ENCODE measurements at places on chromosomes 6 and 20.

DNA sequence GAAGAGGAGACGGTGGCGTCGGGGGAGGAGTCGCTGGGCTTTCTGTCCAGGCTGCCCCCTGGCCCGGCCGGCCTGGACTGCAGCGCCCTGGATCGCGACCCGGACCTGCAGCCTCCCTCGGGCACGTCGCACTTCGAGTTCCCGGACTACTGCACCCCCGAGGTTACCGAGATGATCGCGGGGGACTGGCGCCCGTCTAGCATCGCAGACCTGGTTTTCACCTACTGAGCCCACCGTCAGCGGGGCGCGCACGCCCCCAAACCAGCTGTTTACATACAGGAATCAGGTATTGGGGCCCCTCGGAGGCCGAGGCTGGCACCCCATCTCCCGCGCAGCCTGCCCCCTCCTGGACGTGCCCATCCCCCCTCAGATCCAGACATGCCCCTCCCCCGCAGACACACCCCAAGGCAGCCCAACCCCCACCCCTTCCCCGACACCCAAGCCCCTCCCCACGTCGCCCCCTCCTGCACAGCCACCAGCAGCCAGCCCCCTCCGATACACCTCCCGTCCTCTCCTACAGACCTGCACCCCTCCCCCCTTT, 1.4 kb downstream of the SOX12 start:
- DNase-seq: no peak

DNA sequence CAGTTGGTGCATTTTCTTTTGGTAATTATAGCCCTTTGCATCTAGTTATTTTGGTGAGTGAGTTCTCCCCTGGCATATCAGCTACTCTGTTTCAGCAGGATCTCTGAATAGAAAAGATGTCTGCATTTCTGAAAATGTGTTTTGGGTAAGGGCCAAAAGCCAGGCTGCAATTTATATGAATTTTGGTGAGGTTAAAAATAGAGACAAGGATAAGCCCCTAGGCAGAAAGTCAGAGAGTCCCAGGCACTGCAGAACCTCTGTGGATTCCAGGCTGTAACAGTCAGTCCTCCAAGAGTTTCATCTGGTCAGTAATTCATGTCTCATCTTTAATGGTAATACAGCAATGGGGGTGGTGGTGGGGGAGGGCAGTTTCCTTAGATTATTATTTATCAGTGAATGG, 53.0 kb downstream of the HDGFL1 start:
- DNase-seq: no peak

GRCh38 chr20:61219021-61219431, 33.0 kb upstream of the CDH4 start:
- DNase-seq: no peak

GRCh38 chr20:51120868-51121267, 98.0 kb upstream of the KCNG1 start:
- no peak for DNase-seq

DNA sequence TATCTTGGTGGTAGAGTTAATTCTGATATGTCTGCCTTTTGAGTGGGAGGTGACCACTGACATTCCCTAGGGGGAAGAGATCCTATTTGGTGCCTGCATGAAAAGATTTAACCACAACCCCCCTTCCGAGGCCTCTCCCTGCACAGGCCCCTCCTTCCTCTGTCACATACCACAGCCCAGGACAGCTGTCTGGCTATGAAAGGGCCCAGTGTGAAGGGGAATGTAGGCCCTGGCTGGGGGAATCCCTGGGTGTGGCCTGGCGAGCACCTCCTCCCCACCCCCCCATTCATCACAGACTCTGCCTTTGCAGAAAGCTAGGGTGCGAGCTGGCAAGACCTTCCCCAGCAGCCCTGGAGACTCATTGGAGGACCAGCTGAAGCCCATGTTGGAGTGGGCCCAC, 27.4 kb upstream of the MAPRE1 start:
- DNase-seq: no peak

GRCh38 chr6:73746787-73747186, 50.8 kb downstream of the CD109 start:
- DNase-seq: no peak

DNA sequence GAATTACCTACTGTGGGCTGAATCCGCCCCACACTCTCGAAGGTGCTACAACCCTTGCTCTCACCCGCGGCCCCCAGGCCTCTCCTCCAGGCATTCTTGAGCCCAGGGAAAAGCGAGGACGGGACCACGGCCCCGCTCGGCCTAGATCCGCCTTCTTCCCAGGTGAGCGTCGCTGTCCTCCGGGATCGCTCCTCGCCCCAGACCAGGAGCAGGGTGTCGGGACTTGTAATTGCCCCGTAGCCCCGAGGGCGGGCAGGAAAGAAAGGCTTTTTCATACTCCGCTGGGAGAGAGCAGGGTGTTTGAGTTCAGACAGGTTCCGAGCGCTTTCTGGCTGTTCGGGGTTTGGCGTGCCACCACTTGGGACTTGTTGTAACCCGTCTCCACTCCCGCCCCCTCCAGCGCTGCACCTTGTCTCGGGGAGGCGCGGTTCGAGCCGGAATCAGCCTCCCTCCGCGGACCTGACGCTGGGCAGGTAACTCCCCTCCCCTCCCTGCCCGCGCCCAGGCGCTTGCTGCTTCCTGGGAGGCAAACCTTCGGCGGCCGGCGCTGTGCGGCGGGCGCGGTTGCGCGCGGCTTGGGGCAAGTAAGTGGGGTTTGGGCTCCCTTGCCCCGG, at the start of gene FAM83B:
Gene FAM83B (plus strand): TSS at position 529 of the 614 bp plus-strand sequence. CDS start 23,476 bp downstream, outside the sequence.
- no peak for DNase-seq

- DNase-seq: peak; percentile 29
These were observed 144.2 kb downstream of the EYA2 start for GRCh38 chr20:47038566-47039560.

DNA sequence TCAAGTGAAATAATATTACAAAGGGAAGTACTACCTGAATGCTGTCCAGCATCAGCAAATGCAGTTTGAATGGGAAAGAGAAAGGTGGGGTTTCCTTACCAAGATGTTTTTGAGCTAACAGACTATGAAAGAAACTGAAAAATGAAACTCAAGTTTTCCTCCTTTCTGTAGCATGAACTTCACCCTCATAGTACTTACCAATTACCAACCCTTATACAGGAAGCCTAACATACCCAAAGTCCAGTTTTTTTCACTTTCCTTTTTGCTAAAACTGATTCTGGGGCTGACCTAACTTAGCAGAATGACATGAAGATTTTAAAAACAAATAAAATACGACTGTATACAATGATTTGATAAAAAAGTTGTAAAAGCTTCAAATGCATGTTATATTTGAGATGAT, 5.2 kb downstream of the ZNFX1 start:
- DNase-seq: no peak

DNA sequence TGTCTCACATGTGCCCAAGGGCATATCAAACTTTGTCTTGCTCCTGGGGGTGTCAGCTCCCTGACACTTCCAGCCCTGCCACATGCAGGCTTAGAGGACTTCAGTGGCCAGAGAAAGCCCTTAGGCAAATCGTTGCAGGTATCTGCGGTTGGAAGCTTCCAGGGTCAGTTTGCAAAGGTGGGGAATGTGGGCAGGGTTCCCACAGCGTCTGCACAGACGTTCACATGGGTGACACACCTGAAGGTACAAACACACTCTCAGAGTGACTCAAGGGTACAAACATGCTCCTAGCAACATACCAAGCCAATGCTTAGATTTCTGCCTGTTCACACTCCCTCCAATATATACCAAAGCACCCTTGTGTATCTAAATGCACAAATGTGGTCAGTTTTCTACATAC, 30.0 kb downstream of the VSTM2L start:
- no peak for DNase-seq

GRCh38 chr20:2847802-2848201, 7.3 kb downstream of the VPS16 start:
- no peak for DNase-seq

DNA sequence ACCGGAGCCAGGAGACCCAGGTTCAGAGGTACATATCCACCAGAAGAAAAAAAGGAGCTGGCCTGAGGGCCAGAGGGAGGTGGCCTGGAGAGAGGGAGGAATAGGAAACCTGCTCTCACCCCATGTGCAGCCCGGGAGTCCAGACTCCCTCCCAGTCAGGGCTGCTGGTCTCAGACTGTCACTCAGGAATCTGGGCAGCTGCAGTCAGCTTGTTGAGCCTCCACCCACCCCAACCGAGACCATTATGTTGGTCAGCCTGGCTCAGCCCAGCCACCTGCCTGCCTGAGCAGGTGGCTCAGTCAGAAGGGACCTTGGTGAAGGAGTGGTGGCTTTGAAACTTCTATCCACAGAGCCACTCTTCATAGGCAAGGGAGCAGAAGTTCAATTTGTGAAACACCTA, 53.3 kb upstream of the EPB41L1 start:
- peak; percentile 18 for DNase-seq

DNA sequence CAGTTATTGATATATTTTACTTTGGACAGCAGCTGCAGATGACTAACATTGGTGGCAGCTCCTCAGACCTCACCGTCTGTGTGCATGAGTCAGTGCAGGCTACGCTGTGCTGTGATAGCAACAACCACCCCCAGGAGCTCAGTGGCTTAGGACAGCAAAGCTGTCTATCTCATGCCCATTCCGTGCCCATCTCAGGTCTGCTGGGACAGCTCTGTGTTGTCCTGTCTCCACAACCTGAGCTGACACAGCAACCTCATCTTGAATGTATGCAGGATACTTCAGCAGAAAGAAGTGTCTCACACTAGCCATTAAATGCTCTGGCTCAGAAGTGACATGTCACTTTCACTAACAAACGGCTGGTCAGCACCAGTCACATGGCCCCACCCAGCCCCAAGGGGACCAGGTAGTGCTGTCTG, 47.7 kb downstream of the BANF2 start:
- no peak for DNase-seq

GRCh38 chr6:137025786-137026730, 18.7 kb downstream of the IL20RA start:
- DNase-seq: no peak

DNA sequence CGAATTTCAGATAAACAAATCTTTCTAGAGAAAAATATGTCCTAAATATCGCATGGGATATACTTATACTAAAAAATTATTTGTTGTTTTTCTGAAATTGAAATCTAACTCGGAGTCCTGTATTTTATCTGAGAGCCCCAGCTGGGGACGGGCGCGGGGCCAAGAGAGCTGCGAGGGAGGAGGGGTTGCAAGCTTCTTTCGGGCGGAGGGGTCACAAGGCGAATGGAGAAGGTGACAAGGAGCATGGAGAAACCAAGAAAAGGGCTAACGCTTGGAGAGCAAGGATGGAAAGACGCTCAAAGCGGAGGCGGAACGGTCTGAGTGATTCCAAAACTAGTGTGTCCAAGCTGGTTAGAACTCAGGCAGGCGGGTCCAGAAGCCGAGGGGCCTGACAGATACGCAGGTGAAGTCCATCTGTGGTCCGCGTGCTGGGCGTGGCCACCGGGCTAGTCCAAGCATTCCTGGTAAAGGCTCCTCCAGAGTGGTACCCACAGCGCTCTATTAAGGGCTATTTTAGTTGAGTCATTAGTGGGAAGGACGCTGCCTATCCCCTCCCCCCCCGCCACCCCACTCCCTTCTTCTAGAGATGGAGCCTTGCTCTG, 41.5 kb upstream of the ZNFX1 start:
- DNase-seq: no peak

GRCh38 chr6:22231616-22232015, 65.2 kb downstream of the PRL start:
- DNase-seq: no peak

- no peak for DNase-seq
These were observed 134.0 kb downstream of the GRIK2 start for GRCh38 chr6:101527467-101527866.

- DNase-seq: no peak
These were observed 242.8 kb downstream of the GJA1 start for GRCh38 chr6:121678245-121678644.

GRCh38 chr20:313402-313801, 11.9 kb upstream of the SOX12 start:
- DNase-seq: no peak

DNA sequence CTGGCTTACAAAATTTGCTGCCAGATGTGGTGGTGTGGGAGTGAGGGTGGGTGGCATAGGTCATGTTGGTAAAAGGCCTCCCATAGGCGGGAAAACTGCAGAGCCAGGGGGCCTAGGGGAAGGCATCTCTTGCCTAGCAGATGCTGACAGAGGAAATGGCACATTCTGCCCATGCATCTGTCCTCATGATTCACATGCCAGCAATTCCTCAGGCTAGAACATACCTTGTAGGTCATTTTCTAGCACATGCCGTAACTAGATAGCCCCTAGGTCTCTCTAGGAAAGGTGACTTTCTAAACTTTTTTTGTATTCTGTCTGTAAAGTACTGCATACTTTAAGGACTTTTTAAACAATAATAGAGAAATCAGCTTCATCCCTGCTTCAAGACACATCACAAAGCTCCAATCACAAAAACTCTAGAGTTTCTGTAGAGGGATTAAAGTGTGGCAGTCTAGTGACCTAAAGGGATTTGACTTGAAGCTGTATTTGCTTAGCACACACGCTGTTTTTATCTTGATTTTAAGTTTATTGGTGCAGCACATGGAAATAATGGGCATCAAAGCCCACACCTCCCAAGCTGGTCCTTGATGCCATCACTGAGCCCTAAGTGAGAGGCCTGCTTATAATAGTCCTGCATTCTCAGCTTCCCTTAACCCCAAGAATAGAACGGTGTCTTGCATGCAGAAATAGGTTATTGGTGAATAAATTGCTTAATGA, 55.2 kb downstream of the ANKEF1 start:
- DNase-seq: no peak

- no peak for DNase-seq
These were observed 4.0 kb downstream of the EDN1 start for GRCh38 chr6:12293931-12294807.

DNA sequence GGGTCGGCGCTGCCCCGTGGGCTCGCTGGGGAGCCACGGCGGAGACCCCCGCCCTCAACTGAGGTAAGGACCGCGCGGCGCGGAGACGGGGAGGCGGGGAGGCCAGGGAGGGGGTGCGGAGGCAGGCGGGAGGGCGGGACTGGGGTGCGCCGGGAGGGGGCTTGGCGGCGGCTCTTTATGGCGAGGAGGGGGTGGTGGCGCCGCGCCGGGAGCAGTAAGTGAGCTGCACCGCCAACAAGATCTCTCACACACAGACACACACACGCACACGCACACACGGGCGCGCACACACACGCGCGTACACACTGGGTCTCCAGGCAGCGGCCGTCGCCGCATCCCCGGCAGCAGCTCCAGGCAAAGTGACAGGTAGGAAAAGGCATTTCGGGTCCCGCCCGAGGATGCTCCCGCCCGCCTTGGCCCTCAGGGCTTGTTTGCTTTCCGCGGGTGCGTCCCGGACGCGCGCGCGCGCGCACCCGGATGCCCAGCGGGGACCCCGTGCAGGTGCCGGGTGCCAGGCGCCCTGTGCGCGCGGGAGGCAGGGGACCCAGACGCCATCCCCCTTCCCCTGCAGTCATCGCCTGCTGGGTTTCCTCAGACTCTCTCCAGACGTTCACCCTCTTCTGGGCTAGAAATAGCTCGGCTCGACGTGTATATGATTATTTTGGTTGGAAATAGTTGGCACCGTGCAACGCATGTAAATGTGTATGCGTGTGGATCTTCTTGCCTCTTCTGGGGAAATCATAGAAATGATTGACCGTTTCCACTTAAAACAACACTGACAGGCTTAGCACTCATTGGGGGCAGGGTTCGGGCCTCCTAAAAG, at the start of gene PLCB4:
Gene PLCB4 (plus strand): TSS at position 247 of the 823 bp plus-strand sequence. CDS start 238,728 bp downstream, outside the sequence.
- peak; percentile 41 for DNase-seq

GRCh38 chr20:18007534-18008292, 38.9 kb downstream of the MGME1 start:
- no peak for DNase-seq

- no peak for DNase-seq
These were observed 18.2 kb downstream of the ADA start for GRCh38 chr20:44633187-44633810.

Measured in NCI-H2029 treated with DMSO at 0.1 percent for 48 hours (cell line).